ENCODE measurements at places on chromosomes 2 and 18.

DNA sequence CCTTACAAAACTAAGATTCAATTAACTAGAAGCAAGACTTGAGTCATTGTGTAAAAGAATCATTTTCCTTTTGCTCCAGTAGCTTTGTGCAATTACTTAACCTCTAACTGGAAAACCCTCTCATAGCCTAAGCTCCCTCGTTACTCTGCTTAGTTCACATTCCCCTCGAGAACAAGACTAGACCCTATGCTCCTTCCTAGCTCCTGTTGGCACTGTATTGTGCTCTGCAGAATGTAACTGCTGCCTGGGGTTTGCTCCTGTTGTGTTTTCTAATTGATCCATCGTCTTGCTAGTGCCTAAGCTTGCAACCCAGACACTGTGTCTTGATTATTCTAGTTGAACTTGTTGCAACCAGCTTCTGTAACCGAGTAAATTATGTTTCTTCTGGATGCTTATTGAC is 347.0 kb downstream of the ZNF804A start:
- no peak for DNase-seq

DNA sequence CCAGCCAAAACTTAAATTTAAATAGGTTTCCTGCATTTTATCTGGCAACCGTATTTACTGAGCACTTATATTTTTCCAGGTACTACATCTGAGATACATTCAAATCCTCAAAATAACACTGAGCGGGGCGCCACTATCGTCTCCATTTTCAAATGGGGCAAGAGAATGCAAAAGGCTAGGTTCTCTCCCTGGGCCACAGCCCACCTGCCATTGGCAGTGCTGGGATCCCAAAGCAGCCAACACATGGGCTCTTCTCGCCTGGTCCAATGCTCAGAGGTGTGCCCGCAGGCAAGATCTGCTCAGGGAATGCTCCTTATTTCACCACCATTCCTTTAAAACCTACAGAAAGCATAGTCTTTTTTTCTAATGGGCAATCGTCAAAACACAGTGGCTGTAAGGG is 11.3 kb upstream of the ID2 start:
- DNase-seq = no peak

- no peak for DNase-seq
Observed at GRCh38 chr2:61710711-61711110, 143.1 kb downstream of the FAM161A start.

DNA sequence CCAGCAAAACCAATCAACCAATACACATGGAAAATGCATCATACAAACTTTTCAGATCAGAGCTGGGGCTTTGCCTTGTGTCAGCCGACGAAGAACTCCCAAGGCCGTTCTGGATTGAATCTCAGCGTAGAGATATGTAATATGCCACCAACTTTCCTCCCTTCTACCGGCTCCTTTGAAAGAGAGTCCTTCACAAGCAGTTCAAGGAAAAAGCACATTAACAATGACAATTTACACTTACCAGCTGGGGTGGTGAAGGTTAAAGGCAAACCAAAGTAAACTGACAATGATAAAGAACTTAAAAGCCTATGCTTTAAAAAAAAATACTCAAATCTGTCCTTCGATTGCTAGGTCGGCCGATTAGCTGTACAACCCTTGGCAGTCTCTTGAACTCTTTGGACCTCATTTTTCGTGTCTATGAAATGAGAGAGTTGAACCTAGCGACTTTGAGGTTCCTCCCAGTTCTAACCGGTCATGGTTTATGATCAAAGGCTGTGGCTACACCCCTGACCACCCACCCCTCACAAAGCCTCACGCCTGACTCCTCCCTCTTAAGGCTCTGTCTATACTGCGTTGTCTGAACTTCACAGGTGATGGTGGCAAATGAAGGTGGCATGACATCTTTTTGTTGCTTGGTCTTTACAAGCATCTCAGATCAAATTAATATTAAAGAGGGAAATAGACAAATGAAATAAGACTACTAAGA is 46.2 kb downstream of the BCL2 start:
- DNase-seq = no peak

- no peak for DNase-seq
Observed at GRCh38 chr2:217902379-217903141, 100.2 kb downstream of the TNS1 start.

DNA sequence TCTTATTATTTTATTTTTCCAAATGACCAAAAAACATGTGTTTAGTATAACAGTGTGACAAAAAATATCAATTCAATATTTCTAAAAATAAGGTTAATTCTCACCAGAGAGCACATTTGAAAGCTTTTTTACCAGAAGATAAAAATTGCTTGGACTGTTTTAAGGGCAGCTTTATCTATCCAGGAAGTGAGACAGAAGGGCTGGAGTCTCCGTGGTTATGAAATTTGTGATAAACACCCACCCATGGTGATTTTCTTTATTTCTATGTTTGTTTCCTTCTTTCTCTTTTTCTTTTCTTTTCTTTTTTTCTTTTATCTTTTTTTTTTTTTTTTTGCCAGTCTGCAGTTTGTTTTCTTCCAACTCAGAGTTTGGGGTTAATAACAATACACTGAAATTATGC is 298.5 kb downstream of the PIEZO2 start:
- DNase-seq = no peak

DNA sequence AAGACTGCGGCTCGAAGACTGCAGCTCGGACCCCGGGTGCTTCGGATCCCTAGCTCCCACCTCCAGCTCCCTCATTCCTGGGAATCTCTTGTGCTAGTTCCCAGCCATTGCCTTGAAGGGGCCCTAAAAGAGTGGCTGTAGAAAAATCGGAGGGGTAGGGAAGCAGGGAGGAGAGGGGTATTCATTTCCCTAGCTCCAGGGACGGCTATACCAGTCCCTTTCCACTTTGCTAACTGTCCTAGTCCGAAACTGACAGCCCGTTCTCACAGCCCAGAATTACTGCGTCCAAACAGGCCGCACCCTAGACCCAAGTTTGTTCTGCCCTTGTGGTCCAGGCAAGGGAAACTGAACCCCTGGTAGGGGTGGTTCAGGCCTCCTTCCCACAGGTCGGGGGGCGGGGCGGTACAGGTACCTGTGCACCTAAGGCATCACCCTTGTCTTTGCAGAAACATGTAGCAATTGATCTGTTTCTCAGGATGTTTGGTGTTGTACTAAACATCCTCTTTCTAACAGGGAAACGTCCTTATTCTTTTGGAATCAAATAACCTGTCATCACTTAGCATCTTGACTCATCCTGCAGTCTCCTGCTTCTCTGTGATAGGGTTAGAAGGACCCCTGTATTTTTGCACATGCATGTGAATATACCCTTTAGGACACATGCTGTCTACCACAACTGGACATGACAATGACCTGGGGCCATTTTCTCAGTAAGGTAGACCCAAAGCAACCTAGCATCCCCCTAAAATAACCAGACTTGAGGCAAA is 4.0 kb downstream of the EMX1 start:
- DNase-seq = no peak

DNA sequence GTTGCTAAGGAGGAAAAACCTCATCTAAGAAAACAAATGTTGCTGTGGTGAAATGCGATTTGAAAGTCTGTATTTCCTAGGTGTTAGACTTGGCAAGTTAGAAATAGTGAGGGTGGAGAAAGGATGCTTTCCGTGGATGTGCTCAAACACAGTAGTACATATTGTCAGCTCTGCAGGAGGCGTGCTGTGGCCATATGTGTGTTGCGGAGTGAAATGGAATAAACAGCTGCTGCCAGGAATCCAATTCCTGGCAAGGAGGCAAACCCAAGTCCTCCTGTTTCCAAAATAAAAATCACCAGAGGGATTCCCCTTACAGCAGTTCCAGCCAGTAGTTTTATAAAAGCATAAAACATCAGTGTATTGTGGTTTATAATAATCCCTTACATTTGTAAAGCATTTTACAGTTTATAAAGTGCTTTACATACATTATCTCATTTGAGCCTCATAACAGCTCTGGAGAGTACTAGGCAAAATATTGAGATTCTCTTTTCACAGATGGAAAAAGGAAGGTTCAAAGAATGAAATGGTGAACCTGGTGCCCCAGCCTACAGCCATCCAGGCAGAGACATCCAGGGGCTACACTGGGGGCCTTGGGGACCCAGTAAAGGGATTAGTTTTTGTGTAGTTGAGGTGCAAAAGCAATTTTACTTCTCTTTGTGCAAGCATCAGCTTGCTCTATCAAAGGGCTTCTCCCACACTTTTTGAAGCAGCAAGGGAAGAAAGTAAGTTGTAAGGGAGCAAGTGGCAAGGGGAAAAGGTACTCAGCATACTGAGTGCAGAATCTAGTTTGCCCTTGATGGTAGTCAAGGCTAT is 206.0 kb downstream of the AGPS start:
- no peak for DNase-seq

DNA sequence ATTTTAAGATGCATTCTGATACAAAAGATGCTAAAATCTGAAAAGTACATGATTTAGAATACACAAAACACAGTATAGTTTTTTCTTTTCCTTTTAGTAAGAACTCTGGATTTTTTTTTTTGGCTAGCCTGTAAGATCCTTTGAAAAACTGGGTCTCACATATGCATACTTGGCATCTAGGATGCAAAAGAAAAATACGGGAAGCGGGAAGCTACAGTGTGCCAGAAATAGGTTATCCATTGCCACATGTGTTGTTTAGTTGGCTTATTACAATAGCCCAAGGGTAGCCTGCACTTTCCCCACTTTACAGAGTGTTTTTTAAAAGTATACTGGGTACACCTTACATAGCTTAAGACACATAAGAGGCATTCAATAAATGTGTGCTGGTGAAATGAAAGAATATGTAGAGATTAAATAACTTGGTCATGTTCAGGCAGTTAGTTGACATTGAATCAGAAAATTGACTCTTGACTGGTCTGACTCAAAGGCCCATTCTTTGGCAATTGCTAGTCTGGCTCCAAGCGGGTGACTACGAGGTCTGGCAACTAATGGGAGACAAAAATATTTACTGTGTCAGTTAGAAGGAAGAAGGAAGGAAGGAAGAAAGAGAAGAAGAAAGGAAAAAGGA is 286.8 kb upstream of the TRIB2 start:
- no peak for DNase-seq

GRCh38 chr18:32759611-32760167 is 13.1 kb downstream of the KLHL14 start:
- DNase-seq = no peak

DNA sequence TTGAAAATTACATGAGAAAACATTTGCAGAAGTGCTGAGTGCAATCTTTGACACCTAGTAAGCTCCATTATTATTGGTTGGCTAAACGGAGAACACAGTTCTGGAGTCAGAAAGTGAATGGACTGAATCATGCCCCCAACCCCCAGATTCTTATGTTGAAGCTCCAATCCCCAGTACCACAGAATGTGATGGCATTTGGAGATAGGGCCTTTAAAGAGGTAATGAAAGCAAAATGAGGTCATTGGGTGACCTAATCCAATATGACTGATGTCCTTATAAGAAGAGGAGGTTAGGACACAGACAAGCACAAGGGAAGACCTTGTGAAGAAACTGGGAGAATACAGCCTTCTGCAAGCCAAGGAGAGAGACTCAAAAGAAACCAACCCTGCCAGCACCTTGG is 200.9 kb upstream of the EPAS1 start:
- DNase-seq = no peak

GRCh38 chr18:25814841-25815458 is 275.5 kb downstream of the SS18 start:
- DNase-seq = no peak

DNA sequence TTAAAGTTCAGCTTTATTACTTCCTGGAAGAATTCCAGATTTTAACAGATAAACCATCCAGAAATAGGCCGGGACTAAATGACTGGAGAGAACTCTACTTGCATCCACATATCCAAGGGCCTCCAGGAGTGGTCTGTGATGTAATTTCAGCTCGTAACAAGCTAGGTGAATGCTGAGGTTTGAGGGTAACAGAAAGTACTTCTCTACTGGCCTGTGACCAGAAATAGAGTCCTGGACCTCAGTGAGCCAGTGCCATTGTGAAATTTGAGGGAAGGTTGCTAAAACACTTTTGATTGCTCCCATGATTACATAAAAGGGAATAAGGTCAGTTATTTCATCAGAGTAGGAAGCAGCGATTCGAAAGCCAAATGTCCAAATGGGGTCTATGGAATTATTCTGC is 158.1 kb downstream of the DOCK10 start:
- no peak for DNase-seq

DNA sequence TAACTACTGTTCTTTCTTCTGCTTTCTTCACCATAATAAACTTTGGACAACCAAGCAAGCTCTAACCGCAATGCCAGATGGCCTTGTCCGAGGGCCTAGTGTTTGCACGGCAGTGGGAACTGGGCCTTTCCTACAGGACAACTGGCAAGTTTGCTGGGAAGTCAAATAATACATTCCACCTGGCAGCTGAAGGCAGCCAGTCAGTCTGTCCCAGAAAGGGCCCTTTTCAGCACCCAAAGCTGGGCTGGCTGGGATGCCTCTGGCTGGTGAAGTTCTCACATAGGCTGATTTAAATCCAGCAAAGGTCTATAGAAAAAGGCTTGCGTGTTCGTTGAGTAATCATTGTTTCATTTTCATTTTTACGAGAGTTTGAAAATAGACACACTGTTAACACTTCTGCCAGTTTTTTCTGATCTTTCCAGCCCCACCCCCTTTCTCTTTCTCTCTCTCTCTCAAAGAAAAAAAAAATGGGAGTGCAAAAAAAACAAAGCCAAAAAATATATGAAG is 110.0 kb upstream of the EPAS1 start:
- no peak for DNase-seq

GRCh38 chr2:227819398-227819697 is 5.7 kb downstream of the CCL20 start:
- no peak for DNase-seq

DNA sequence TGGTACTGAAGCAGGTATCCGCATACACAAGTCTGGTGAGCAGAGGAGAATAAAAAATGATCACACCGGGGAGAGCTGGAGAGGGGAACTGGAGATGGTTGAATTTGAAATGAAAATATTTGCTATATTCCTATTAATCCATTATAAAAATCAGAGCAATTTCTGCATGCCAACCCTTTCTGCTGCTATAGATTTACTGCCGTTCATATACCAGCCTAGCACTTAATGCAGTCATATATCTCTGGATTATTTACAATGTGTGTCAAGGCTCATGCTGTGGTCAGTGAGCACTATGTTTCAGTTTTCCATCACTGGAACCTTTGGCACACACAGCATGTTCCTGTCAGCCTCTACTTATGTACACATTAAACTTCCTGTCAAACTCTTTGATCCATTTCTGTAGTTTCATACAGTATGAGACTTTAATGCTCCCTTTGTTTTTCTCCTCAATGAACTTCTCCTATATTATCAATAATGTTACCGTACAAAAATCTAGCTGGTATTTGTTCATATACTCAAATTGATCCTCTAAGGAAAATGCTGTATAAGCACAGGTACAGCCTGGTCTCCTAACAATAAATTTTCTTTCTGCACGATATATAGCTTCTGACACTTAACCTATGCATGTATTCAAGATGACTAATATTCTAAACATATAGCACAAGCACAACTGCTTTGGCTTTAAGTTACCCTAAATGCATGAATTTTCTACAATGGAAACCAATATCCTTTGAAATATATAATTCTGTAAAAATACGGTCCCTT is 36.7 kb downstream of the FANCL start:
- DNase-seq = no peak

DNA sequence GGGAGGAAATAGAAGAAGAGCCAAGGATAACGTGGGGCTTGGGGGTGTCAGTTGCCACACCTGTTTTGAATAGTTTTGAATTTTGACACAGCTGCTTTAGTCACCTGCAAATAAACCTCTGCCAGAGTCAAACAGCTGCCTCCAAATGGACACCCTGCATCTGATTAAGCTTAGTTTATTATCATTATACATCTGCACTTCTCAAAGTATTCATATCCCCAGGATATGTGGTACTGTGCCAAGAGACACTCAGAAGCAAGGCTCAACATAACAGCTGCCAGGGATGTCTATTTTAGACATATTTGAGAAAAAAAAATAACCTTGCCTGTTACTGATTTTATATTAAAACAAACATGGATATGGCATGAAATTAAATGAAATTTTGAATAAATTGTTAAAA is 122.5 kb upstream of the WDR75 start:
- DNase-seq = no peak

Data from central memory CD4-positive, alpha-beta T cell (primary cell).